ENCODE measurements at places on chromosomes 7 and 10. TPM values are rescaled to one million over a fixed set of nuclear protein-coding genes. Genes with fewer than 3 reads are reported as not detected.

- DNase-seq, result peak; percentile 40
Measured at GRCh38 chr10:70498970-70499835, 20.6 kb downstream of the PALD1 start.

- no peak for DNase-seq
Measured at GRCh38 chr10:14699482-14699881, 75.2 kb downstream of the FAM107B start.

DNA sequence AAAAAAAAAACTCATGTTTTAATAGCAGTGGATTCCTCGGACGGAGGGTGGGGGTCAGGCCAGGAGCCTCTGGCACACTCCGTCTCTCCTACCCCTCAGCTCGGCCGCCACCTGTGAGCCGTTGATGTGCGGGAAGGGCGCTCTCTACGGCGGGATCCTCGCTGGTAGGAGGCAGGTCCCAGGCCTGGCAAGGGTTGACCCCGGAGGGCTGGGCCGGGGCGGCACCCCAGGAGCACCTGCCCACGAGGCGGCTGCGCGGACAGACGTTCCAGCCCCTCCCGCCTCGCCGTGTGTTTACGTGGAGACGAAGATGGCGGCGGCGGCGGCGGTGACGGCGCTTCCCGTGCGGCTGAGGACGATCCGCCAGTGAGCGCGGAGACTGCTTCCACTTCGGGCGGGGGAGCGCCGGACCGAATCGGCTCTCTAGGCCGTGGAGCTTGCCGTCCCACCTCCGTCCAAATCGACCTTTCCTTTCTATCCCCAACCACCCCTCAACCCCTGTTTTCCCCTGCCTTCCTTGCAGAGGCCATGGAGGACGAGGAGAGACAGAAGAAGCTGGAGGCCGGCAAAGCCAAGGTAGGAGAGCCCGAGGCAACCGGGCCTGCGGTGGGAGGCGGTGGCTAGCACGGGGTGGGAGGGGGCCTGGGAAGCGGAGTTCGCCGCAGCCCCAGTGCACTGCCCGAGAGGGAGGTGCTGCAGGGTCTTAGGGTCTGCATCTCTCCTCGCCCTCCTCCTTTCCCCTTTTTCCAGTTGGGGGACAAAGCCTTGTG, at the start of gene AKAP9:
Gene AKAP9, plus strand, starts transcription at position 291 of the 770 bp plus-strand sequence. Its CDS starts 238 bp downstream, at position 529.
- DNase-seq, result peak; percentile 86

DNA sequence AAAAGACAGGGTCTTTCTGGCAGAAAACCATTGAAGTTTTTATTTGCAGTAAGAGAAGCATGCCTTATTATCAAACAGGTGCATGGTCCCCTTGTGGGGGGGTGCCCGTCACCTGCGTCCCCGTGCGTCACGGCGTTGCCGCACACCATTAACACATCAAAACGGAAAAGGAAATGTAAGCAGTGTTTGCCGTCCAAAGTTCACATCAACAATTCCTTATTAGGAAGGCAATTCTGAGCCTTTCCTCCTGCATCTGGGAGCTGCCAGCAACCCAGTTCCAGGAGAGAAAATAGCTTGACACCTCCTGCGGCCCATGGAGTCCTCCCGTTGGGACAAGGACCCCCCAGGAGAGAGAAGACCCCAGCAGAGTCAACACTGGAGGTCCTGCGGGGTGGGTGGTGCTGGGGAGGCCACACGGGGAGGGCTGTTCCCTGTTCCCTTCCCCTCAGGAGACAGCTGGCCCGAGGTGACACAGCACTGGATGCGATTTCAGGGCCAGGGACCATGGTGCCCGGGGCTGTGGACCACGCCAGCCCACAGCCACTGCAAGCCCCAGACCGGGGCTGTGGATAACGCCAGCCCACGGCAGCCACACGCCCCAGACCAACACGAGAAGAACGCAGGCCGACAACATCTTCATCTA, 39.5 kb downstream of the DIP2C start:
- no peak for DNase-seq

DNA sequence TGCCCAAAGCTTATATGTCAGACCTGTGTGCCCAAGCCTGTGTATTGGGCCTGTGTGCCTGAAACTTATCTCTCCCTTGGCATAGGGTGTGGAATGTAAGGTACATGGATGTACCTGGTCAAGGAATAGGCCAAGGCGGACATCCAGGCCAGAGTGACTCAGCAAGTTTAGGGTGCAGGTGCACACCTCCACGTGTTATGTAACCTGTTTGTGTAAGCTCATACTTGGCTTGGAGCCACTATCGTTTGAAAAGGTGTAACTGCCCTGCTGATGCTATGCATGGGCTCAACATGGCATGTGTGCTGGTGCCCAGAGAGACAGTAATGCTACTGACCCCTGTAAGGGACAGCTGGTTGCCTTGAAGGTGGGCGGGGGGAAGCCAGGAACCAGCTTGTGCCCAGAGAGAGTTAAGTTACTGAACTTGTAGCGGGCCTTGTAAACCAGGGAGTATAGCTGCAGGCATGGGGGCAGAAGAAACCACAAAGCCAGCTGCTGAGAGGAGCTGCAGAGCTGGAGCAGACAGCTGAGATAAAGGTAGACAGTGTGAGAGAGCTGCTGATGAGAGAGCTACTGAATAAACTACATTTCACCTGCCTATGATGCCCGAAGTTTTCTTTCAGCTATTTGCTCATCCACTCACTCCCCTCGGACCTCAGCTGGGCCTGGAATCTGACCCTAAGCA, 656.4 kb upstream of the ZWINT start:
- no peak for DNase-seq

DNA sequence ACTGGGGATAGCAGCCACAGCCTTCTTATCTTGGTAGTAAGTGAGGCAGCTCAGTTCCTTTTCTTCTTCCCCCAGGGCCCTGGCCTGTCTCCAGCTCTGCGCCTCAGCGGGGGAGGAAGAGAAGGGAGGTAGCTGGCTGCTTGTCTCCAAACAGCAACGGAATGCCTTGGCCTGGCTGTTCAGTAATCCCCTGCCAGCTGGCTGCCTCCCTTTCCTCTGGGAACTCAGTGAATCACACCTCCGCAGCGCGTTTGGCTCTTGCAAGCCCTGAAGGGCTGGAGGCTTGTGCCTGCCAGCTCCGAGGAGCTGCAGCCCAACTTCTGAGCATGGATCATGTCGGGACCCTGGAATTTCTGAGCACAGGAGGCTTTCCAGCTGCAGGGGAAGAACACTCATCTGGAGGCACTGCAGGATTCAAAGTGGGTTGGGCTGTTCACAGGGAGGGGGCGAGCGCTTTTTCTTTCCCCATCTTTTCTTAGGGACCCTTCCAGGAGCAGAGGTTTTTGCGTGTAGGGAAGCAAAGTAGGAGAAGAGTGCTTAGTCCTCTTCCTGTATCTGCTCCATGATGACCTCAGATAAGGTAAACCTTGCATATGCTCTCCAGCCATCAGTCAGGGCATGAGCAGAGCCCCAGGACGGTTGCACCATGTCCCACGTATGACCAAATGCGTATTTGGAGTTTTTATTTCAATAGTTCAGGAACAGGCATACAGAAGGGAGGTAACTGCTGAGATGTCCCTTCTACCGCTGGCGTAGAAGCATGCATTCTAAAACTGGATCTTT, 253.2 kb upstream of the INHBA start:
- peak; percentile 69 for DNase-seq

DNA sequence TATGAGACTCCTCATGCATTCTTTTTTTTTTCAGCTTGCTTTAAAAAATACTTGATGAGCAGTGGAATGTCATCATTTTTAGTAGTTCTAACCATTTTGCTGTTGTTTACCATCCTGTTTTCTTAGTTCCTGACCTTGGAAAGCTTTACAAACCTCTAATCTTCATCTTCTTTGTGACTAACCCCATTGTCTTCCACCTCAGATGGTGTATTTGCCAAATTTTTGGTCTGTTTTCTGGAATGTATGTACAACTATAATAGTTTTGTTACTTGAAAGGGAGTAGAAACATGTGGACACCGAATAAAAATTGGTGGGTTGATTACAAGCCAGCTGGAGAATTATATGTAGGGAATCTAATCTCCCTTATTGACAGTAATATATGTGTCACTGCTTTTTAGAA, 172.7 kb downstream of the SND1 start:
- no peak for DNase-seq

- DNase-seq, result no peak
Measured at GRCh38 chr7:20647036-20647435, 31.6 kb downstream of the ABCB5 start.

- no peak for DNase-seq
Measured at GRCh38 chr7:127114742-127115265, 137.9 kb downstream of the GRM8 start.

GRCh38 chr10:79246209-79246581, 101.1 kb upstream of the PPIF start:
- no peak for DNase-seq

DNA sequence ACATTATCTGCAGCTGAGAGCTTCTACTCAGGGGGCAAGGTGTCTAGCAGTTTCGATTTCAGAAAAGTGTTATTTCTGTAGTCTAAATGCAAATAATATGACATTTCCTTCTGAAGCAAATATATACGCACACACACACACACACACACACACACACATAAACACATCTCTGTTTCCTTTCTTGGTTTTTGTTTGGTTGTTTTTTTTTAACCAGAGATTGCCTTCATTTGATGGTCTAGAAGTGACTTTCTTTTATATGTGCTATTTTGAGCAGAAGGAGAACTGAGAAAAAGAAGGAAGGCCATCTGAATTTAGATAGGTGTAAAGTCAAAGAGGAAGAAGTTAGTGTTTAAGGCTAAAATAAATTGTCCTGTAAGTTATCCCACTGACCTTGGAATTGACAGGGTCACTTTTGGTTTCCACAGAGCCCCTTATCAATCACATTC, 142.2 kb downstream of the TRIL start:
- no peak for DNase-seq

DNA sequence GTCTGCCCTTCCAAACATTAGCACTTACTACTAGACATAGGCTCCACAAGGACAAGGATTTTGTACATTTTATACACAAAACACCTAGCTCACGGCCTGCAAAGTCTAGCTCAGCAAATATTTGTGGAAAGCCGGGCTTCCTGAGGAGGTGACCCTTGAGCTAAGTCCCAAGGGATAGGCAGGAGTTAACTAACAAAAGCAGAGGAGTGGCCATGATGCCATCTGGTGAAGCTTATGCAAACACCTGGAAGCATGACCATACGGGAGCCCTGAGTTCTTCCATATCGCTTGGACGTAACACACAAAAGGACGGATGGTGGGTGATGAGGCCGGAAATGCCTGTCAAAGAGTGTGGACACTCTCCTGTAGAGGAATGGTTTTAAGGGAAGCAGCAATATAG, 25.9 kb upstream of the YAE1 start:
- DNase-seq, result no peak

DNA sequence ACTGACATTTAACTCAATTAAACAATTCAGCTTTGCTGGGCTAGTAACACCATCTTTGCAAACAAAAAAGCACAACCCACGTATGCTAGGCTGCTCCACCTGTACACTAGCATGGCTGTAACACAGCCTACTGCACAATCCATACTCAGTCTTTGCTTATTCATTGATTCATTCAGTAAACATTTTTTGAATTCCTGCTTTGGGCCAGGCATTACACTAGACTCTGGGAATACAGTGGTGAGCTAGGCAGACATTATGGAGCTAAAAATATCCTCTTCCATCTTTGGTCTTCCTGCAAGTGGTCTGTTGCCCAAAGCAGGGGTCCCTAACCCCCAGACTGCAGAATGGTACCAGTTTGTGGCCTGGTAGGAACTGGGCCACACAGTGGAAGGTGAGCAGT, 9.9 kb downstream of the CNNM1 start:
- no peak for DNase-seq

- no peak for DNase-seq
Measured at GRCh38 chr7:139651308-139651707, 126.5 kb downstream of the HIPK2 start.

DNA sequence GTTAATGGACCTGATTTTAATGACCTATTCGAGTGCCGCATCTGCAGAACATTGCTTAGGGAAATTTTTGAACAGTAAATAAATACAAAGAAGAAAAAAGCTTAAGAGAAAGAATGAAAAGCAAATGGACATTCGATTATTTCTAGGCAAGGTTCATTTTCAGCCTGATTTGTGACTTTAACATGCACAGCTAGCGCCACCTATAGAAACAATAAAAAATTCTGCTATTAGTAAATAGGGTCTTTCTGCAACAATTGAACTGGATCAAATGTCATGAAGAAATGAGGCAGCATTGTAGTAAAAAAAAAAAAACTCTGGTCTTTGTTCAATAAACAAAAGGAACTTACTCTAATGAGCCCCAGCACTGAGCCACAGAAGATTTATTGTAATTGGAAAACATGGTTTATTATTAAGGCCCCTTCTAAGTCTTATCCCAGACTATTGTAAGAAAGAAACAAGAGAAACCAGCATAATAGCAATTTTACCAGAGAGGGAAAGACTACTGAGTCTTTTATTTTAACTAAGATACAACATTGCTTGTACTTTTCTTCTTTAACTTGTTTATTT, 41.4 kb upstream of the GHITM start:
- DNase-seq, result peak; percentile 51

- DNase-seq, result no peak
Measured at GRCh38 chr7:155643804-155644177, 670 bp upstream of the RBM33 start.

DNA sequence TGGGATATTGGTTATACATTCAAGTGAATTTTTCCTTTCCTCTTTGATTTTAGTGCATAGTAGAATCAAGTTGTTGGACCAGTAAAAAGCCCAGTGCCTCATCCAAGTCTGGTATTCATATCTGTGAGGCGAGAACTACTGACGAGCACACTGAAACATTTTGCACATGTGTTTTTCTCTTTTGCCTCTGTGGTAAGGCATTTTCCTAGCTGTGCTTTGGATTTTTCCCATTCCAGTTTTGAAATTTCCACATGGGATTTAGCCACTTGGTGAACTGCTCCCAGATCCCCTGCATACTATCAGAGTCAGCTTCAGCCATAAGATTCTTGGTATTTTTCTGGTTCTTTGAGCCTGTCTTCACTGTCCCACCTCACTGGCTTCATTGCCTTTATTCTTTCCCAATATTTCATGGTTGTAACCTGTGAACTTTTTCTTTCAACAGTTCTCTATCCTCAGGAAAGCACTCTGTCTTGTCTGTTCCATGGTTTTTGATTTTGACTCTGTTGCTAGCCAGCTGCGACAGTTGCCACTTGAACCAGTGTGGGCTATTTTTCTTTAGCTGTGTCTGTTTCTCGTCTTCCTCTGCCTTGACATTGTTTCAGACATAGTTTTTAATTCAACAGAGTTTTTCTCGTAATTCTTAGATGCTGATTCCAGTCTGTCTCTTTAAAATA, 239.0 kb downstream of the REEP3 start:
- no peak for DNase-seq

Gene AKR1C4
- not detected for polyA plus RNA-seq

Gene TMEM273
- polyA plus RNA-seq, result not detected

Gene ATP6V0A4
- 0.10 TPM for polyA plus RNA-seq

Gene ABCA13
- not detected for polyA plus RNA-seq

Gene ALOX5
- polyA plus RNA-seq, result 2.8 TPM

Gene ITGB1
- 309 TPM for polyA plus RNA-seq

Gene MAGI2
- 7.3 TPM for polyA plus RNA-seq

Gene UBE2D1
- polyA plus RNA-seq, result 64.9 TPM

Gene SNX13
- 6.9 TPM for polyA plus RNA-seq
